Upper lobe of right lung (tissue), 1 donor: ENCODE measurements at places on chromosomes 5 and 9. TPM values are rescaled to one million over a fixed set of nuclear protein-coding genes. Genes with fewer than 3 reads are reported as not detected.

The CDKN2B gene
- total RNA-seq: 31.3 TPM

The SPARC gene
- total RNA-seq: 1,248 TPM

The KCNN2 gene
- total RNA-seq: 2.1 TPM

The ACOT12 gene
- total RNA-seq: not detected

The CDO1 gene
- total RNA-seq: 20.1 TPM

The ADAMTS12 gene
- total RNA-seq: 11.2 TPM

The PCDHB11 gene
- 2.0 TPM for total RNA-seq

The WDR38 gene
- total RNA-seq: not detected

The NME5 gene
- total RNA-seq: 2.4 TPM

The CDKN2AIPNL gene
- total RNA-seq: 16.5 TPM

The SPINK13 gene
- total RNA-seq: not detected

The PIP5KL1 gene
- 3.5 TPM for total RNA-seq

The PDZD2 gene
- total RNA-seq: 70.9 TPM

The CNTLN gene
- total RNA-seq: 7.4 TPM

The TIMD4 gene
- not detected for total RNA-seq

The DRD1 gene
- total RNA-seq: 0.58 TPM

The SV2C gene
- total RNA-seq: 0.32 TPM

The MARVELD2 gene
- total RNA-seq: 32.4 TPM
